Upper lobe of left lung (tissue), 6 donors: ENCODE measurements at places on chromosomes 11 and 22. TPM values are rescaled to one million over a fixed set of nuclear protein-coding genes. Genes with fewer than 3 reads are reported as not detected.

OR4X2 gene
- not detected for total RNA-seq

GRCh38 chr22:29470159-29470855 is 9.7 kb upstream of the NEFH start:
- H3K27me3 ChIP-seq, result no peaks in the 10 kb centered on the region
- H3K27ac ChIP-seq, result no peak overlapping the region
- H3K4me1 ChIP-seq, result peaks cover 7% of the 10 kb centered on the region
- H3K36me3 ChIP-seq, result no peaks in the 10 kb centered on the region

- no peaks in the 10 kb centered on the region for H3K27me3 ChIP-seq
- no peak overlapping the region for H3K4me3 ChIP-seq
- no peak for DNase-seq
- no peak overlapping the region for H3K27ac ChIP-seq
- no peaks in the 10 kb centered on the region for H3K4me1 ChIP-seq
These were observed 22.4 kb downstream of the DEPDC5 start for GRCh38 chr22:31776231-31776630.

FZD4 gene
- 24.1 TPM for total RNA-seq

- H3K4me3 ChIP-seq, result no peak overlapping the region
- H3K27ac ChIP-seq, result no peak overlapping the region
- H3K36me3 ChIP-seq, result no peaks in the 10 kb centered on the region
- H3K4me1 ChIP-seq, result no peaks in the 10 kb centered on the region
- H3K27me3 ChIP-seq, result no peaks in the 10 kb centered on the region
- DNase-seq, result no peak
These were observed 21.6 kb downstream of the TMPRSS5 start for GRCh38 chr11:113684496-113684895.

BTBD18 gene
- total RNA-seq, result not detected

DNA sequence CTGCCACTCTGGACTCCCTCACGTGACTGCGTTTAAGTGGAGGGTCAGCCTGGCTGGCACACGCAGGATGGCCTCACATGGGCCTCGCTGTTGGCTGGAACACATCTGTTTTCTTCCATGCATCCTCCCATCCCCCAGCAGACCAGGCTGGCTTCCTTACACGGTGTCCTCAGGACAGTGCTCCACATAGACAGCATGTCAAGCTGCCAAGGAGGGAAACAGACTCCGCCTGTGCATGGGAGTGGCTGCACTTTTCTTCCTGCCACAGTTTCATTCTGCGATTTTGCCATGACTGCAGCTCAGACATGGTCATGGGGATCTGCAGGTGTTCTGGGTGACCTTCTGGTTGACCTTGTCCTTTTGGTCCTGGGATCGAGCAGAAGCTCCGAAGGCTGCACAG is 344.2 kb downstream of the SHANK2 start:
- no peak for DNase-seq
- H3K27me3 ChIP-seq, result no peaks in the 10 kb centered on the region
- no peak overlapping the region for H3K4me3 ChIP-seq
- no peaks in the 10 kb centered on the region for H3K4me1 ChIP-seq
- H3K36me3 ChIP-seq, result no peaks in the 10 kb centered on the region

DNA sequence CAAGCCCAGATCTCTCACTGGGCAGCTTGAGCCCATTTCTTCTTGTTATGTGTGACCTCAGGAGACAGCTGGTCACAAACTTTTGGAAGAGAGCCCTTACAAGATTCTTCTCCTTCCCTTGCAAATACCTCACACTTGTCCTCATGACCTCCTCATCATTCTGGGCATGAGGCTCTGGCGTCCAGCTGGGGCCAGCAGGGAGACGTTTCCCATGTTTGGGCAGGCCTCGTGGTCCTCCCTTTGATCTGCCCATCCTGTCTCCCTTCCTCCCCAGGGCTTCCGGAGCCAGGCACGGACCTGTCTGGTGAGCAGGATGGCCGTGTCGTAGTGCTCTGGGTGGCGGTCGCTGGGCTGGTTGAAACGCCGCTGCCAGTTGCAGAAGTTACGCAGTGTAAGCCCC is 9.7 kb downstream of the ADAMTS8 start:
- no peaks in the 10 kb centered on the region for H3K27me3 ChIP-seq
- peaks cover 13% of the 10 kb centered on the region for H3K4me1 ChIP-seq
- no peak overlapping the region for H3K4me3 ChIP-seq
- DNase-seq, result peak; percentile 52

DLG2 gene
- 20.2 TPM for total RNA-seq

- no peak overlapping the region for H3K4me3 ChIP-seq
- peaks cover 13% of the 10 kb centered on the region for H3K4me1 ChIP-seq
- no peaks in the 10 kb centered on the region for H3K27me3 ChIP-seq
- peak overlapping the region; percentile 74 for H3K27ac ChIP-seq
These were observed 17.5 kb upstream of the ACCSL start for GRCh38 chr11:44029977-44030911.

DNA sequence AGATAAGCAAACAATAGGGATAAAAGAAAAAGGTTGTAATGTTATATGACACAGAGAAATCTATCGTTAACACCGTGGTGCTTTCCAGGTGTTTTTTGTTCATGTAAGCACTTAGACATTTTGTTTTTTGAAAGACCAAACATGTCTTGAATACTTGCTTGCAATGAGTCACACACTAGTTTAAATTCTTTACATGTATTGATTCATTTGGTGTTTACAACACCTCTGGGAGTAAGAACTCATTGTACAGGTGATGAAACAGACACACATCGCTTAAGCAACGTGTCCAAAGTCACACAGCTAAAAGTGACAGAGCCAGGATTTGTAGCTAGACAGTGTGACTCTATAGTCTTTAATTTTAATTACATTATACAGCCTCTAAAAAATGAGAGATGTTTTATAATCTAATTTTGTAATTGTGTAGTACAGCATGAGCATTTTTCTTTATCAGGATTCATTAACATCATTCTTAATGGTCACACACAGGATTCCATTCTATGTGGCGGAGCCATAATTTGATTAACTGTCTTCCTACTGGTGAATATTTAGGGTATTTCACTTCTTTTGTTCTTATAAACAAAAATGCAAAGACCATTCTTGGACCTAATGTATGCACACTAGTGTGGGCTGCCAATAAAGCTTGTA is 148.8 kb downstream of the DBX1 start:
- no peak overlapping the region for H3K27ac ChIP-seq
- no peak for DNase-seq
- H3K4me1 ChIP-seq, result no peaks in the 10 kb centered on the region
- no peaks in the 10 kb centered on the region for H3K27me3 ChIP-seq

HPX gene
- total RNA-seq, result 0.67 TPM

MYOD1 gene
- not detected for total RNA-seq

DNA sequence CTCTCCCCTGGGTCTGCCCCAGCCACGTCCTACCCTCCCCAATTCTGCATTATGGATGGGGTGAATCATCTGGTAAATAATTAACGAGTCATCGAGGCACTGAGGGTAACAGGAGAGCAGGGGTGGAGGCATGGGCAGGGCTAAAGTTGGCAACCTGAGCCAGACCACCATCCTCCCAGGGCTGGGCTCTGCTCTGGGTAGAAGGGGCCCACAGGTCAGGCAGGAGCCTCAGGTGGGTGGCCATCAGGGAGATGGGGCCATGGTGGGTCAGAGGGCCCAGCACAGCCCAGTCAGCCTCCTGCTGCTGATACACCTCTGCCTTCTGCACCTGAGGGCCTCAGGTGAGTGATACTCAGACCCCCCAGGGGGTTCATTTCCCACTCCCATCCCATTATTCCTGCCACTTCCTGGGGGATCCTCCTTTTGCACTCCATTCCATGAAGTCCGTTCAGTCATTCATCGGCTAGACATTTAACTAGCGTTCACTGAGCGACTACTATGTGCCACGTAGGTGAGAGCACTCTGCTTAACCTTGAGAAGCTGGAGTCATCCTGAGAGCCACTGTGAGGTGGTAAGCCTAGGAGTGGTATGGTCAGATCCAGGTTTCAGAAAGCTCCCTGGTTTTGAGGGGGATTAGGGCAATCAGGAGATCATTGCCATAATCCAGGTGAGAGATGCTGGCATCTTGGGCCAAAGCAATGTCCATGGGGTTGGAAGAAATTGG is at the start of gene VSIG10L2:
VSIG10L2 (plus strand) TSS at position 248 of the 724 bp plus-strand sequence; CDS start at position 260, 12 bp downstream.
- no peaks in the 10 kb centered on the region for H3K36me3 ChIP-seq
- no peaks in the 10 kb centered on the region for H3K4me1 ChIP-seq
- no peak within 1 kb of the TSS for H3K27ac ChIP-seq
- no peak for DNase-seq
- H3K27me3 ChIP-seq, result no peaks in the 10 kb centered on the region
- H3K4me3 ChIP-seq, result no peak within 1 kb of the TSS

BDNF gene
- 4.1 TPM for total RNA-seq

- no peaks in the 10 kb centered on the region for H3K27me3 ChIP-seq
- H3K36me3 ChIP-seq, result no peaks in the 10 kb centered on the region
- H3K27ac ChIP-seq, result no peak overlapping the region
- H3K4me1 ChIP-seq, result no peaks in the 10 kb centered on the region
- no peak for DNase-seq
These were observed 9.9 kb upstream of the OR8D2 start for GRCh38 chr11:124329787-124330478.

GRCh38 chr11:31809857-31810778 is 1.0 kb downstream of the PAX6 start:
- DNase-seq, result no peak
- H3K27me3 ChIP-seq, result peaks cover 98% of the 10 kb centered on the region
- peaks cover 52% of the 10 kb centered on the region for H3K4me1 ChIP-seq
- no peaks in the 10 kb centered on the region for H3K36me3 ChIP-seq
- no peak overlapping the region for H3K27ac ChIP-seq

GPHA2 gene
- total RNA-seq, result not detected

DNA sequence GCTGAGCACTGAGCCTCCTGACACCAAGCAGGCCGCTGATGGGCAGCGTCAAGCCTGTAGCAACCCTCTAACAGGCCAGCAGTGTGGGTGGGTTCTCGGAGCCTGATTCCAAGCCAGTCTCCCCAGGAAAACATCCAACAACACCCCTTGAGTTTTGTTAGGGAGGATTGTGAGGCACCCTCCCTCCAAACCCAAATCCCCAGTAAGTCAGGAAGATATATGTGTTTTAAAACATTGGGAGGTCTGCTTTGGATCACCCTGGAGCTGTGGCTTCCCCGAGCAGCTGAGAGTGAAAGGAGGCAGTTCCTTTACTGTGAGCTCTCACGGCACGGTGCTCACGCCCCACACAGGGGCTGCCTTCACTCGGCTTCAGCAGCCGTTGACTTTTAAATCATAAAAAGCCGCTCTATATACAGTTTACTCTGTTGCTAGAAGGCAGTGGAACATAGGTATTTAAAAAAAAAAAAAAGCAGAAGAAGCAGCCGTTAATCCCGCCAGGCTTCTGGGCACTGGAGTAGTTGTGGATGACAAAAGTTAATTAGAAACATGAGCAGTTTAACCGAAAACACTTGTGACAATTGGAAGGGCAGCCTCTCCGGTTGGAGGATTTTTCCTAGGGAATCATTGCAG is 218.6 kb downstream of the NAV2 start:
- peaks cover 3% of the 10 kb centered on the region for H3K4me1 ChIP-seq
- no peaks in the 10 kb centered on the region for H3K36me3 ChIP-seq
- DNase-seq, result peak; percentile 32
- H3K4me3 ChIP-seq, result no peak overlapping the region
- H3K27me3 ChIP-seq, result no peaks in the 10 kb centered on the region

CDC42EP1 gene
- 79.1 TPM for total RNA-seq

DNA sequence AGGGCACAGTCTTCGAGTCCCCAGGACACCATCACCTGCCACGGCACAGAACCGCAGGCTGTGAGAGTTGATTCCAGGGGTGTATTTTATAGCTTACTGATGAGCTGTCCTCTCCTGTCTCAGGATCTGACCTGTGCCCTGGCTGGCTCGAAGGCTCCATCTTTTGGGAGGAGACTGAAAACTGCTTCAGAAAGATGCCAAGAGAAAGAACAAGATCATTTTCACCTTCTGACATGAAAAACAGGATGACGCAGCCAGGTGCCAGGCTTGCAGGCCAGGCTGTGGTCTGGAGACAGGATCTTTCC is 2.2 kb downstream of the MRGPRD start:
- H3K27ac ChIP-seq, result no peak overlapping the region
- no peak overlapping the region for H3K4me3 ChIP-seq
- peak; percentile 5 for DNase-seq
- no peaks in the 10 kb centered on the region for H3K27me3 ChIP-seq
- H3K4me1 ChIP-seq, result no peaks in the 10 kb centered on the region

DNA sequence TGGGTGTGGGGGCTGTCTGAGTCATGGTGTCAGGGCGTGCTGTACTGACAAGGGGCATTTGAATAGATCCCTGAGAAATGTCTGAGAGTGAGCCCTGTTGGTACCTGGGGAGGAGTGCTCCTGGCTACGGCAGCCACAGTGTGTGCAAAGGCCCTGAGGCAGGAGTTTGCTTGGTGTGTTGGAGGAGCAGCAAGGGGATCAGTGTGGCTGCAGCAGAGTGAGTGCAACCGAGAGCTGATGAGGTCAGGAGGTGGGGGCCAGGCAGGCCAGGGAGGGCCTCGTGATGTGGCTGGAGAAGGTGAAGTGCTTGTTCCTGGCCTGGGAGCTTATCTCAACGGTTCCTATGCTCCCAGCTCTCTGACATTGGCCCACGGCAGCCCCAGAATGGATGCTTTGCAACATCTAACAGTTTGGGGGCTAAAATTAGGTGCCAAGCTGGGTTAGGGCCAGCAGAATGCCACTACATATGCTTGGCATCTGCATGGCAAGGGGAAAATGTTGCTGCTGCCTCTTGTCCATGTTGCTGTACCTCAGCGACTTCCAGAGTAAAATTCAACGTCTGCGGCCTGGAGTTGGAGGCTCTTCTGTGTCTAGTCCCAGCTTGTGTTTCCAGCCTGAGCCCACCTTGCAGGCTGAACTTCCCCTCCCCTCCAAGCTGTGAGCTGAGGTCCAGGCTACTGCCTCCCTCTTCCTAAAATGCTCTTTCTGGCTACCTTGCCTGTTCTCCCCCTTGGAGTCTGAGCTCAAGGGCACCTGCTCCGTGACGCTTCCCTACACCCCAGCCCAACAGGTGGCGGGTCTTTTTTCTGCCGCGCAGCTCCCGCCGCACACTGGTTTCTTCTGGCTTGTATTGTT is 48.2 kb upstream of the MYEOV start:
- DNase-seq, result no peak
- no peak overlapping the region for H3K27ac ChIP-seq
- H3K4me3 ChIP-seq, result no peak overlapping the region
- peaks cover 5% of the 10 kb centered on the region for H3K4me1 ChIP-seq
- H3K27me3 ChIP-seq, result no peaks in the 10 kb centered on the region

GRCh38 chr11:62340269-62340901 is 3.1 kb downstream of the ASRGL1 start:
- peak overlapping the region; percentile 25 for H3K4me3 ChIP-seq
- no peak for DNase-seq
- H3K27me3 ChIP-seq, result no peaks in the 10 kb centered on the region

HTR3B gene
- total RNA-seq, result not detected

DNA sequence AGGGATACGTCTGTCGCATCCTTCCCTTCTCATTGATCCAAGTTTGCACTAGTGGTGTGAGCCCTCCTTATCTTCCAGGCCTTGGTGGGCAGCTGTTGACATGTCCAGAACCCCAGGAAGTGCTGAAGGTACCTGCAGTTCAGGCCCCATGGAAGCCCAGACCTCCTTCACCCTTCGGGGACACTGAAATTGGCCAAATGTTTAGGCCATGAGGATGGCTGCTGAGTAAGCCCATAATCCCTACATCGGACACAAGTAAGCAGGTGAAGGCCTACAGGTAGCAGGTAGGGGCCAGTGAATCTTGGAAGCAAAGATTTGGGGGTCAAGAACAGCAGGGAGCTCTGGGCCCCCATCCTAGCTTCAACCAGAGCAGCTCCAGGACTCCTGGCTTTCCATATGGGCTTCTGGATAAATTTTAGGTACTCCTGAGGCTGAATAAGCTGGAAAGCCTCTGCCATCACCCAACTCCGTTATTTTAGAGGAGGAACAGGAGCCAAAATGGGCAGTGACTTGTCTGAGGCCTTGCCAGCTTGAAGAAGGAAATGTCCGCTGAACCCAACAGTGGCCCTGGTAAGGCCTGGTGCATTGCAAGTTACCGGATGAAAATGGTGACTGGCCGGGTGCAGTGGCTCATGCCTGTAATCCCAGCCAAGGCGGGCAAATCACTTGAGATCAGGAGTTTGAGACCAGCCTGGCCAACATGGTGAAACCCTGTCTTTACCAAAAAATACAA is 45.2 kb downstream of the MORC2 start:
- no peak for DNase-seq
- peaks cover 22% of the 10 kb centered on the region for H3K4me1 ChIP-seq
- no peaks in the 10 kb centered on the region for H3K27me3 ChIP-seq
